Memory B cell (primary cell): ENCODE measurements at places on chromosomes 1 and 21.

GRCh38 chr1:31753707-31754349 is 10.3 kb downstream of the ADGRB2 start:
- DNase-seq, result no peak

GRCh38 chr1:7248549-7249199 is 463.4 kb downstream of the CAMTA1 start:
- DNase-seq, result no peak

DNA sequence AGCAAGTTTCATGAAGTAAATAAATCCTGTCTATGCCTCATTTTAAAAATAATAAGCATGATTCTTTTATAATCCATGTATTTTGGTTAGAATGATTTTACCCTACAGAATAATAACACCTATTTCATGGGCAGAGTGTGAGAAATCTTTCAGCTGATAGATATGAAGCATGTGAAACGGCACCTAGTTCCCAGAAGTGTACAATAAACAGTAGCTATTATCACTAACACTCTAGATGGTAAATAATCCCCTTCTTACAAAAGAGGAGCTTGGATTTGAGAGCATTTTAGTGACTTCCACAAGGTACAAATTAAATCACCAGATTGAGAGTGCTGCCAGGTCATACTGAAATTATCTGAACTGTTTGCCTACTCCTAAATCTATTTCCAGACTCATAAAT is 95.3 kb upstream of the NRIP1 start:
- no peak for DNase-seq

- DNase-seq, result no peak
Observed at GRCh38 chr1:204928671-204929486, 58.2 kb downstream of the NFASC start.

GRCh38 chr1:52862666-52863458 is 20.3 kb downstream of the ZYG11A start:
- no peak for DNase-seq

DNA sequence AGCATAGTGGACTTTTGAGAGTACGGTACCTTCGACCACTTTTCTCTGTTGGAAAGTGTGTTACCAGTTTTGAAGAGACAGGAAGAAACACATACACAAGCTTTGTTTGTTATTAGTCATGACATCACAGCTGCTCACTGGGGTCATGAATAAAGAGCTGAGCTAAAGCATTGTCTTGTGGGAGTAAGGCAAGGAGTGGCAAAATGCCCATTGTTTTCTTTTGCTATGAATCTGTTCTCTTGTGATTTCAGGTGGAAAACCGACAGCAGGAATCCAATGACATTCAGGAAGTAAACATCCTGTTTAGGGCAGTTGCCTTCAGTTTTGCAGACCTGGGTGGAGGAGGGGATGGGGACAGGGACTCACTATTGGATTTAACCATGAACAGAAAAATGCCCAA is 66.2 kb downstream of the RGL1 start:
- DNase-seq, result no peak

- DNase-seq, result no peak
Observed at GRCh38 chr1:223670458-223671159, 5.1 kb upstream of the CAPN8 start.
